ENCODE measurements at places on chromosomes 2 and 18. TPM values are rescaled to one million over a fixed set of nuclear protein-coding genes. Genes with fewer than 3 reads are reported as not detected.

The FAM161A gene
- 2.5 TPM for total RNA-seq

The YPEL5 gene
- 34.2 TPM for total RNA-seq

The TMEM37 gene
- 0.20 TPM for total RNA-seq

The SCYGR1 gene
- not detected for total RNA-seq

The ADD2 gene
- 0.20 TPM for total RNA-seq

The ZNF519 gene
- total RNA-seq, result 6.6 TPM

The AFF3 gene
- total RNA-seq, result not detected

The RIT2 gene
- not detected for total RNA-seq

The NAT8 gene
- not detected for total RNA-seq

The CD8B2 gene
- total RNA-seq, result not detected

The DNER gene
- 0.73 TPM for total RNA-seq

The OXER1 gene
- not detected for total RNA-seq

The SDC1 gene
- 20.3 TPM for total RNA-seq

The LIPG gene
- 4.5 TPM for total RNA-seq

The SCYGR4 gene
- not detected for total RNA-seq

The GALR1 gene
- total RNA-seq, result not detected

The PRSS56 gene
- total RNA-seq, result not detected

The CYRIA gene
- 2.5 TPM for total RNA-seq

The SCG2 gene
- total RNA-seq, result 0.39 TPM

The IL1R1 gene
- total RNA-seq, result 61.8 TPM

The CYTIP gene
- total RNA-seq, result not detected

The ACP1 gene
- 60.8 TPM for total RNA-seq

The LRRC30 gene
- total RNA-seq, result not detected

The NEB gene
- 0.20 TPM for total RNA-seq

The ZNF521 gene
- total RNA-seq, result 41.1 TPM

The MC4R gene
- not detected for total RNA-seq

The SLC30A3 gene
- not detected for total RNA-seq

Data from subcutaneous preadipocyte (primary cell).